Uterus (tissue), 4 donors: ENCODE measurements at places on chromosomes 7 and 10. TPM values are rescaled to one million over a fixed set of nuclear protein-coding genes. Genes with fewer than 3 reads are reported as not detected.

PTPRZ1 gene
- total RNA-seq, result 0.76 TPM

DNA sequence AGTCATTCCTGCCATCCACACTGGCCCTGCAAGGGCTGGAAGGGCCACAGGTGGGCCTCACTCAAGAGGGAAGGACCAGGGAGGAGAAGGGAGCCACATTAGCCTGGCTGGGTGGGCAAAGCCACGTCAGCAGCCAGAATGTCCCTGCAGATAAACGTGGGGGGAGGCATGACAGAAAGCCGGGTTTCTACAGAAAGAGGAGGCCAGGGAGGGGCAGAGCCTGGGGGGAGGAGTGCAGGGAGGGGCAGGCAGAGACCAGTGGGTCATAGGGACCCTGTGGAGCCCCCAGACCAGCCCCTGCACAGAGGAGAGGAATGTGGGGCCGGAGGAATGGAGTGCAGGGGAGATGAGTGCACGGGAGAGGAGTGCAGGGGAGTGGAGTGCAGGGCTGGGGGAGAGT lies 590.2 kb downstream of the PTPRN2 start:
- no peak for DNase-seq

ZNF679 gene
- total RNA-seq, result not detected

DNA sequence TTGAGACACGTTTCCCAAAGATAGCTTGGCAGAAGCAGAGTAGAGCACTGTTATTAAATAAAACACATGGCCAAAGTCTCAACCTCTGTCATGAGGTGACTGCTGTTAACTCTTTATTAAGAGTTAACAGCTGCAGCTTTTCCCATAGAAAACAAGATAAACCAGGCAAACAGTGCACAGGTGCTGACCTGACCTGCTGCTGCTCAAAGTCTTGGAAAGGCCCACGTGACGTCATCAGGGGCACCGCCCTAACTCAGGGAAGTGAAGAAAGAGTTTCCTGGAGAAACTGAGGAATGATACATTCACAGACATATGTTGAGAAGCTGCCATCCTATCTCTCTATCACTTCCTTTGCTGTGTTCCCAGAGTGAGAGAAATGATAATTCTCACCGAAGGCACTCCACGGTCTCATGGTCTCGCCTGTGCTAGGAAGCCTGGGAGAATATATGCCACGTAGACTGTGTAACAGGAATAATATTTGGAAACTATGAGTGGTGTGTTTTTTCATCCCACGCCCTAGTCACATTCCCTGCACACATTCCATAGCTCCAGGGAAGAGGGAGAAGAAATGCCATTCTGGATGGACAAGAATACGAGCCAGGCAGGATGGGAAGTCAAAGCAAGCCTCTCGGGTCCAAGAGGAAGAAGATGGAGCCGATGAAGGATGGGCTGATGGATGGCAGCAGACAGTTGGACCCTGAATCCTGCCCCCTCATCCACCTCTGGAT lies 146.2 kb upstream of the NFE2L3 start:
- no peak for DNase-seq

GRCh38 chr7:23357190-23358093 lies 58.3 kb downstream of the MALSU1 start:
- no peak for DNase-seq

CPA2 gene
- total RNA-seq, result not detected

INHBA gene
- total RNA-seq, result 6.9 TPM

DNA sequence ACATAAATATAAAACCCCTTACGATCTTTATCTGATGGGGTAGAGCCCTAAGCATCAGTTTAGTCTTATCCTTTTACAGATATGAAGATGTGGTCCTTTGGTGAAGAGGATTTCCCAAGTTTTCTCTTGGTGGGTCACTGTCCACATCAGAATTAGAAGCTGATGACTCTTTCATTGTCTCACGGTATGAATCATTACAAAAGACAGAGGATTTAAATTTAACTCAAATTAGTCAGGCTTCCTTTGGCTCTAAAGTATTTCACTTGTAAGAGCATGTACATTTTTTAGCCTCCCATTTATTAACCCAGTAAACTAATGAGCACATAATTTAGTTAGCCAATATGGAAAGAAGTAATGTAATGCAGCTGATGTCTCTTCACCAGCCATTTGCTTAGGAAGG lies 49.9 kb upstream of the TMEM26 start:
- DNase-seq, result no peak

DNA sequence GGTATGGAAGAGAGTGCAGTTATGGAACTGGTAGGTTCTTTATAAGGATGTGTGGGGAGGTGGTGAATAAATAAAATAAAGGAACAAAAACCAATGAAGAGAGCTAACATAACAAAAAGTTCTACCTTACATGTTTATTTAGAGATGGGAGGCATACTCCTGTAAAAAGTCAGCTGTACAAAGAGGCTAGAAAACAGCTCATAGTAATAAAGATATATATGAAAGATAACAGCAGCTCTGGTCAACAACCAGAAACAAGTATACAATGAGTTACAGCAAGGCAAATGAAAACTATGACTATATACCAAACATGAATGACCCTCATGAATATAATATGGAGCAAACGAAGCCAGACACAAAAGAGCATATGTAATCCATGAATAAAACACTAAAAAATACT lies 62.0 kb downstream of the FAM13C start:
- no peak for DNase-seq

- DNase-seq, result no peak
Measured at GRCh38 chr10:74086317-74086716, 64.3 kb downstream of the AP3M1 start.

- DNase-seq, result no peak
Measured at GRCh38 chr7:116986611-116987565, 33.6 kb downstream of the ST7 start.

- no peak for DNase-seq
Measured at GRCh38 chr7:49766966-49767365, 6.5 kb upstream of the VWC2 start.

PPP1R9A gene
- total RNA-seq, result 39.6 TPM

DNA sequence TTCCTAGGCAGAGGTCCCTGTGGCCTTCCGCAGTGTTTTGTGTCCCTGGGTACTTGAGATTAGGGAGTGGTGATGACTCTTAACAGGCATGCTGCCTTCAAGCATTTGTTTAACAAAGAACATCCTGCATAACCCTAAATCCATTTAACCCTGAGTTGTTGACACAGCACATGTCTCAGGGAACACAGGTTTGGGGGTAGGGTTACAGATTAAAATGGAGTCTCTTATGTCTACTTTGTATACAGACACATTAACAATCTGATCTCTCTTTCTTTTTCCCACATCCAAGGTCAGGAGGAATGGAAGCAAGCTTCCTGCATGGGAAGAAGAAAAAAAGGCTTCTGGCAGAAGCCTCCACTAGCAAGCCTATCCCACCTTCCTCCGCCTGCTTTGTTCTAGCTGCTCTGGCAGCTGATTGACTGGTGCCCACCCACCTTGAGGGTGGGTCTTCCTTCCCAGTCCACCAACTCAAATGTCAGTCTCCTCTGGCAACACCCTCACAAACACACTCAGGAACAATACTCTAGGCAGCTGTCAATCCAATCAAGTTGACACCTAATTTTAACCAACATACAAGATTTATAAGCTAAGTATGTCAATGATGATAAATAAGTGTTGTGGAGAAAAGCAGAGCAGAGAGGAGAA lies 176.5 kb upstream of the CCZ1B start:
- DNase-seq, result no peak

CAV2 gene
- 33.3 TPM for total RNA-seq

- no peak for DNase-seq
Measured at GRCh38 chr10:124213471-124213870, 120.1 kb upstream of the CHST15 start.

- no peak for DNase-seq
Measured at GRCh38 chr7:130789436-130789835, 55.4 kb upstream of the KLF14 start.

DNA sequence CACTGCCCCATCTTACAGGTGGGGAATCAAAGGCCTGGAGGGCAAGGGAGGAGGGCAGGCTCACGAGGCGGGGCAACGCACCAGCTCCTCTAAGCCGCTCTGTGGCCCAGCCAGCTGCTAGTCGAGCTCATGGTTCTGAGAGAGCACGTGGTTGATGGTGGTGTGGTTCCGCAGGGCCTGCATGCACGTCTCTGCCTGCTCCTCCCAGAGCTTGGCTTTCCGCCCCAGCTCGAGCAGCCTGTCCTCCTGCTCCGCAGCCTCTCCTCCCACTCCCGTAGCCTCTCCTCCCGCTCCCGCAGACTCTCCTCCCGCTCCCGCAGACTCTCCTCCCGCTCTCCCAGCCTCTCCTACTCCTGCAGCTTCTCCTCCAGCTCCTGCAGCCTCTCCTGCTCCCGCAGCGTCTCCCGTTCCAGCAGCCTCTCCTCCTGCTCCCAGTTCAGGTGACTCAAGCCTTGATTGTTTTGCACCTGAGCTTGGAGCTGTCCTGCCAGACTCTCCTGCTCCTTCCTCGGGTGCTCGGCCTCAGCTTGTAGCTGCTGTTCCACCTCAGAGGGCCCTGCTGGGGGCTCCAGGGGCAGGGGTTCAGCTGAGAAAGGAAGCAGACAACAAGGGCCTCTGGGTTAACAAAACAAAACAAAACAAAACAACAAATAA lies 19.1 kb upstream of the MTPAP start:
- DNase-seq, result peak; percentile 31

DNA sequence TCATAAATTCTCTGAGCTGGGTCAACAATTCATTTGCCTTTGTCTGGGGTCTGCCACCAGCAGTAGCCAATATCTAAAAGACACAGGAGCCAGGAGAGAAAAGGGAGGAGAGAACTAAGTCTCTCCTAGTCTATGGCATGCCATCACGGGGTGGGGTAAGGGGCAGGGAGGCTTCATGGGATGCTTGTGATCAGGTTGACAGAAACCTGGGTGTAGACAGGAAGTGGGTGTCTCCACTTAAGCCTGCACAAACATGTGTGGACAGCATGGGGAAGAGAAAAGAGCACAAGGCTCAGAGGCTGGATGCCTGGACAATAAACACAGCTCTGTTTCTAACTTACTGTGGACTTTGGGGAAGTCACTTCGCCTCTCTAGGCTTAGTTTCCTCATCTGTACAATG lies 11.5 kb upstream of the C10orf53 start:
- no peak for DNase-seq

CHN2 gene
- total RNA-seq, result 9.8 TPM

KRIT1 gene
- 63.3 TPM for total RNA-seq

GRCh38 chr7:130293521-130293920 lies 560 bp downstream of the CPA4 start:
- no peak for DNase-seq

PIP gene
- total RNA-seq, result not detected

NPC1L1 gene
- total RNA-seq, result not detected

DNA sequence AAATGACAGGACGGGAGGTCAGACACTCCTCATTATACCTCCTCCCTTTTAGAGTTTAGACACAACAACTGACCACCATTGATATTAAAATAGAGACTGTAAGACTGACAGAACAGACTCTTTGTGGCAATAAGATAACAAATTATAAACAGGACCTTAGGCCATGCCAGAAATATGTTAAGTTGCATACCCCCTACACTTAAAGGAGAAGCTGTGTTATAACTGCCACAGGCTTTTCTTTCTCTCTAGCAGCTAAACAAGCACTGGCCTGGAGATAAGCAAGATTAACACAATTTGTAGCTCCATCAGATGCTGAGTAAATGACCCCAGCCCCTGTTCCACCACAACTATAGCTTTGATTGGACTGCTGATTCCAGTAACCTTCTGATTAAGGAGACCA lies 10.5 kb upstream of the UNC5B start:
- no peak for DNase-seq

DNA sequence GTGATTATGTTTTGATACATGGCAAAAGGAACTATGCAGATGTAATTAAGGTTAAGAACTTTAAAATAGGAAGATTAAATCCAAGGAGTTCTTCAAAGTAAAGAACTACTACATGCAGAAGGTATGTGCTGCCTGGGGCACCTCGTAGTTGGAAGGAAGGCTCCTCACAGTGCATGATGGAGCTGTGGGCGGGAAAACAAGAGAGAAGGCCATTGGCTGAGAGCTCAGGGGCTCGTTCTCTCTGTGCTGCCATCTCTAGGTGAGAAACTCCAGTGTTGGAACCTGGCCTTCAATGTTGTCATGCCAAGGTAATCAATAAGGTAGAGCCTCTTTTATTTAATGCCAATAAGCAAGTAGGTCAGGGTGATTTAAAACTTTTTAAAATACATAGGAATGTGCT lies 391.4 kb upstream of the ETV1 start:
- DNase-seq, result no peak

DNA sequence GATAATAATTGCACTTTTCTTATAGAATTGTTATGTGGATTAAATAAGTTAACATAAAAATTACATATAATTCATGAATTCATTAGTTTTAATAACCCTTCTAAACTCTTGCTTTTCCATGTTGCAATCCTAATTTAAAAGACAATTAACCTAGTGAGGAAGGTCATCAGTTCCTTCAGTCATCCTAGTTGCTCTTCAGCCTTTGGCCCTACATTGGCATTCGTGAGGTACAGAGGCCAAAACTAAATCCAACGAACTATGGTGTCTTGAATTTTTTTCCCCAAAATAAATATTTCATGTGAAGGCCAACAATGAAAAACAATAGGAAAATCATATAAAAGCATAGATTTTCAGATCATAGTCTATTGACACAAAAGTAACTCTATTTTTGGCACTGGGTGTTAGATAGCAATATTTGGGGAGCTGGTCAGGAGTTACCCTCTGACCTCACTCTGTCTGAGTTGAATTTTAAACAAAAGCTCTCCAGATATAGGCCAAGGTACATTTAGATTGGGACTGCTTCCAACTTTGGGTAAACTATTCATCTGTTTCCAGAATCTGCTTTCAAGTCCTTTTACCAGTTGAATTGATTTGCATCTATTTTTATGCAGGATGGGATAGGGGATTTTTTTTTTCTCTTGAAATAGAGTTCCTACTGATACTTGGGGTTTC lies 104.5 kb downstream of the SEM1 start:
- no peak for DNase-seq
